ENCODE measurements at places on chromosomes 7 and 10. TPM values are rescaled to one million over a fixed set of nuclear protein-coding genes. Genes with fewer than 3 reads are reported as not detected.

The BAMBI gene
- total RNA-seq = 0.12 TPM

The PTPRZ1 gene
- total RNA-seq = not detected

The LRIT2 gene
- not detected for total RNA-seq

The CYP2C8 gene
- total RNA-seq = not detected

The ATRNL1 gene
- total RNA-seq = 0.19 TPM

The AGAP6 gene
- 16.3 TPM for total RNA-seq

The CALCR gene
- total RNA-seq = not detected

The AKR1C8 gene
- 0.53 TPM for total RNA-seq

The DDX50 gene
- total RNA-seq = 48.9 TPM

The ELN gene
- total RNA-seq = not detected

The VGF gene
- 0.25 TPM for total RNA-seq

The ITIH5 gene
- not detected for total RNA-seq

The SPAM1 gene
- total RNA-seq = not detected

The TSPAN13 gene
- total RNA-seq = 0.13 TPM

The CRHR2 gene
- total RNA-seq = not detected

The ERVW-1 gene
- not detected for total RNA-seq

The RARRES2 gene
- not detected for total RNA-seq

The SRGN gene
- total RNA-seq = 145 TPM

The IKZF1 gene
- 348 TPM for total RNA-seq

The ARHGEF5 gene
- total RNA-seq = 10.5 TPM

The TSPAN33 gene
- 1.4 TPM for total RNA-seq

The TBC1D12 gene
- 0.10 TPM for total RNA-seq

The TMEM139 gene
- 0.71 TPM for total RNA-seq

The CTAGE8 gene
- total RNA-seq = 2.1 TPM

The CYP3A4 gene
- total RNA-seq = not detected

The INHBA gene
- total RNA-seq = 0.12 TPM

The WASHC2A gene
- 49.8 TPM for total RNA-seq

The FGL2 gene
- 1.1 TPM for total RNA-seq
